ENCODE measurements at places on chromosomes 13 and 19.

- DNase-seq = no peak
Observed at GRCh38 chr13:40456397-40456953, 210.0 kb downstream of the FOXO1 start.

DNA sequence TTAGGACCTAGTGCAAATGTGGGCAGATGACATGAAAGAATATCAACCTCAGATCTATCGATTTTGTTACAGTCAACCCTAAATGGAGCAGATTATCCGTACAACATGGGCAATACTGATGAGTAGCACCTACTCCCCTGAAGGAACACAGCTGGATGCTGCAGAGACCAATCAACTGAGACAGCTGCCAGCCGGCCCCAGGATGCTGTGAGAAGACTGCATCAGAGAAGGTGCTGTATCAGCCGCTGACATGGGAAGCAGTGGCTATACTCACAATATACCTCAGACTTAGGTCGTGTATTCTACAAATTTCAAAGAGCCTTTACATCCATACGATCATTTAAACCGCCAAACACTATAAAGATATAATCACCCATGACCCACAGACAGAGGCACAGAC is 95.9 kb upstream of the FNDC3A start:
- DNase-seq = no peak

- no peak for DNase-seq
Observed at GRCh38 chr19:38805180-38805579, 7.6 kb downstream of the LGALS4 start.

GRCh38 chr13:97809576-97809975 is 143.9 kb upstream of the IPO5 start:
- no peak for DNase-seq

GRCh38 chr19:56071151-56071550 is 49.9 kb downstream of the ZNF787 start:
- no peak for DNase-seq

DNA sequence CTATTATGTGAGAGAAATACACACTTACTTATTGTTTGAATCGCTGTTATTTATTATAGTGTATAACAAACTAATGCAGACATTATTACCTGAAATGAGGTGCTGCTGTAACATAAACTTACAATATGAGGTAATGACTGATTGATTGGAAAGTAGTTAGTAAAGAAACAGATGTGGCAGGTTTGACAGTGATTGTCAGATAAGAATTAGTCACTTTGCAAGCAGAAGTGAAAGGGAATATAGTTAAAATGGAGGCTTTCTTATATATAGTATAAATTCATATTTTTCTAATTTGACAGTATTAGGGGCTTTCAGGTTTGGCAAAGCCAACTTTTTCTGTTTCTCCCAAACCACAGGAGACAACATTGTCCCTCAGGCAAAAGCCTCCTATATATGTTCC is 20.6 kb downstream of the MIR17HG start:
- no peak for DNase-seq

GRCh38 chr13:99585609-99586008 is 84.3 kb downstream of the TM9SF2 start:
- DNase-seq = no peak

DNA sequence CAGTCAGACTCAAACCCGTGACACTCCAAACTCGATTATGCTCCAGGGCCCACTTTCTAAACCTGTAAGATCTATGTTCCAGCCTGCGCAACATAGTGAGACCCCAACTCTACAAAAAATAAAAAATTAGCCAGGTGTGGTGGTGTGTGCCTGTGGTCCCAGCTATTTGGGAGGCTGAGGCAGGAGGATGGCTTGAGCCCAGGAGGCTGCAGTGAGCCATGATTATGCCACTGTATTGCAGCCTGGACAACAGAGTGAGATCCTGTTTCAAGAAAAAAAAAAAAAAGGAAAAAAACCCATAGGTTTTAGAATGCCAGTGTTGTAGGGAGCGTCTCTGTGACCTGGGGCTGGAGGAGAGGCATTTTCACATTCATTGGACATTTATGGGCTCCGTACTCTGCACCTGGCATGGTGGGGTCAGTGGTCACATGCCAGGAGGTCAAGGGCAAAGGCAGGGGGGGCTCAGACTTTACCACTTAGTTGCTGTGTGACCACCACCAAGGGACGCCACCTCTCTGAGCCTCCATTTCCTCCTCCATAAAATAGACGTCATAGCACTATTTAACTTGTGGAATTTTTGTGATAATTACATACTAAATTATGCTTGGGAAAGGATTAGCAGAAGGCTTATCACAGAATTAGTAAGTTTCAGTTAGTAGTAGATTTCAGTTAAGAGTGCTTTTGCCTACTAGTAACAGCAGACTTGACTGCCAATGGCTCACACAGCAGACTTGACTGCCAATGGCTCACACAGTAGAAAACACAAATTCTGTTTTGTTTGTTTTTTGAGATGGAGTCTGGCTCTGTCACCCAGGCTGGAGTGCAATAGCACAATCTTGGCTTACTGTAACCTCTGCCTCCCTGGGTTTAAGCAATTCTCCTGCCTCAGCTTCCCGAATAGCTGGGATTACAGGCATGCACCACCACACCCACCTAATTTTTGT is 5.9 kb downstream of the SELENOV start:
- DNase-seq = no peak

DNA sequence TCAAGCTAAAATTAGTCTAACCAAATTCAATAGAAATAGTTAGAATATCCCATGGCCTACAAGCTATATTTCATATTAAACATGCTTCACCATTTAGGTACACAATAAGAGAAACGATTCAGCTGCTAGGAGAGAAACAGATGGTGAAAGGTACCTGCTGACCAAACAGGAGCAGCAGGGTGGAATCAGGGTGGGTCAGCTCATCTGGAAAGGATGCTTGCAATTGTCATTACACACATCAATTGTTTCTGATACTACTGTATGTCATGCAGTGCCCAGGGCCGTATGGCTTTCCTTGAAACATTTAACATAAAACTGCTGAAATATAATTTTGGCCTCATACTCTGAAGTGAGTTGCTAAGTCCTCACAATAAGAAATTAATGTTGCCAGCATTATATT is 776.0 kb downstream of the DACH1 start:
- DNase-seq = no peak

- DNase-seq = no peak
Observed at GRCh38 chr13:109730812-109731335, 55.5 kb downstream of the IRS2 start.

- DNase-seq = no peak
Observed at GRCh38 chr19:15129856-15130585, 22.8 kb downstream of the SYDE1 start.

DNA sequence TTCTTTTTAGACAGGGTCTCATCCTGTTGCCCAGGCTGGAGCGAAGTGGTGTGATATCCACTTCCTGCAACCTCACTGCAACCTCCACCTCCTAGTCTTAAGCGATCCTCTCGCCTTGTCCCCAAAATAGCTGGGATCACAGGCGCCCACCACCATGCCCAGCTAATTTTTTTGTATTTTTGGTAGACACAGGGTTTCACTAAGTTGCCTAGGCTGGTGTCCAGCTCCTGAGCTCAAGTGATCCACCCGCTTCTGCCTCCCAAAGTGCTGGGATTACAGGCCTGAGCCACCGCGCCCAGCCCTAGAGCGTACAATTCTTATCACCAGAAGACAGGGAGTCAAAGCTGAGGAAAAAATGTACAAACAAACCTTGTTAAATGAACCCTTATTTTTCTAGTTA is 4.5 kb upstream of the ELOF1 start:
- DNase-seq = no peak

- no peak for DNase-seq
Observed at GRCh38 chr13:109955598-109955997, 169.2 kb upstream of the IRS2 start.

GRCh38 chr19:6733338-6734095 is 3.9 kb downstream of the GPR108 start:
- DNase-seq = no peak

- DNase-seq = no peak
Observed at GRCh38 chr13:93227878-93228642, 1.5 kb downstream of the GPC6 start.

- no peak for DNase-seq
Observed at GRCh38 chr13:19622193-19622592, 11.3 kb upstream of the MPHOSPH8 start.
